ENCODE measurements at places on chromosomes 12 and 14.

DNA sequence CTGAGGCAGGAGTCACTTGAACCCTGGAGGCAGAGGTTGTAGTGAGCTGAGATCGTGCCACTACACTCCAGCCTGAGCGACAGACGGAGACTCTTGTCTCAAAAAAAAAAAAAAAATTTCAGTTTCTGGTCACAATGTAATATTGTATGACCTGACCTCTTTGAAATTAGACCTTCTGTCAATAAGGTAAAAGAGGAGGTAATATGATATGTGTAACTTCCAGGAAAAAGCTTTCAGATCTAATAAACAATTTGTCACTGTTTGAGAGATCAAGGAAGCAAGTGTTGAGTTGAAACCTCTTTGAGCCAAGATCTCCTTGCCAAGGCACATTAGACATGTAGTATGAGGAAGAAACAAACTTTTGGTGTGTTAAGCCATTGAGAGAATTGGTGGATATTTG is 101.7 kb upstream of the ATF7IP start:
- DNase-seq: no peak

- no peak for DNase-seq
These were observed 54.6 kb downstream of the ACTN1 start for GRCh38 chr14:68924186-68925158.

GRCh38 chr12:3294481-3294911 is 196.5 kb upstream of the PRMT8 start:
- no peak for DNase-seq

DNA sequence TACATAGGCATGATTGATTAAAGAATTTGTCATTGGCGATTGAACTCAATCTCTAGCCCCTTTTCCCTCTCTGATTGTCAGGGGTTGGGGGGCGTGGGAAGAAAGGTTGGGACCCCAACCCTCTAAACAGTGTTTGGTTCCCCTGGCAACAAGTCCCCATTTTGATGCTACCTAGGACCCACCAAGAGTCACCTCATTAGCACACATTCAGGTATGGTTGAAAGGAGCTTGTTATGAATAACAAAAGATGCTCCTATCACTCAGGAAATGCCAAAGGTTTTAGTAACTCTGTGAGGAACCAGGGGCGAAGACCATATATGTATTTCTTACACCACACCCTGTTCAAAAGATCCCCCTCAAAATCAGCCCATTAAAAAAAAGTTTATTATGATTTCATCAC is 14.3 kb downstream of the RNF212B start:
- DNase-seq: no peak

DNA sequence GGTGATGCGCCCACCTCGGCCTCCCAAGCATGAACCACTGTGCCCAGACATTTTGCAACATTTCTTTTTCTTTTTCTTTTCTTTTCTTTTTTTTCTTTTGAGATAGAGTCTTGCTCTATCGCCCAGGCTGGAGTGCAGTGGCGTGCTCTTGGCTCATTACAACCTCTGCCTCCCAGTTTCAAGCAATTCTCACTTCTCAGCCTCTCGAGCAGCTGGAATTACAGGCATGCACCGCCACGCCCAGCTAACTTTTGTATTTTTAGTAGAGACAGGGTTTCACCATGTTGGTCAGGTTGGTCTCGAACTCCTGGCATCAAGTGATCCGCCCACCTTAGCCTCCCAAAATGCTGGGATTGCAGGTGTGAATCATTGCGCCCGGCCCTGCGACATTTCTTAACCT is 7.6 kb upstream of the CDC42BPB start:
- DNase-seq: no peak

DNA sequence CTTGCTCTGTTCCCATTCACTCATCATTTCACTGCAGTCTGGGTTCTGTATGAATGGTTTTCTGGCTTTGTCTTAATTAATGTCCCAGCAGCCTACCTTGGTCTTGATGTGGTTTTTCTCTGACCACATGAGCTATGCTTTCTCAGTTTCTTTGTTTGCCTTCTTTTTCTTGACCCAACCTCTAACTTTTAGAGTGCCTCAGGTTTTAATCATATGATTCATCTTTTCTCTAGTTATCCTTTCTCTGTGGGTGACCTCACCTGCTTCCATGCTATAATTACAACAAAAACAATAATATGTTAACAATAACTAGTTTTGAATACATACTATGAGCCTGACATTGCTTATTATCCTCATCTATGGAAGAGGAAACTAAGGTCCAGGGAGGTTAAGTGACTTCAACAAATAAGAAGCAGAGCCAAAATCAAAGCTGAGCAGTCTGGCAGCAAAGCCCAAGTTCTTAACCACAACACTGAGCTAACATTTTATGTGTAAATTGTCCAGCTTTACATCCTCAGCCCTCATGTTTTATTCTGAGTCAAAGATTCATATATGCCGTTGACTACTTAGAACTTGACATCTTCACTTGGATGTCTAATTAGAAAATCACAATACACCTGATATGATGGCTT is 4.7 kb upstream of the EPYC start:
- DNase-seq: no peak

DNA sequence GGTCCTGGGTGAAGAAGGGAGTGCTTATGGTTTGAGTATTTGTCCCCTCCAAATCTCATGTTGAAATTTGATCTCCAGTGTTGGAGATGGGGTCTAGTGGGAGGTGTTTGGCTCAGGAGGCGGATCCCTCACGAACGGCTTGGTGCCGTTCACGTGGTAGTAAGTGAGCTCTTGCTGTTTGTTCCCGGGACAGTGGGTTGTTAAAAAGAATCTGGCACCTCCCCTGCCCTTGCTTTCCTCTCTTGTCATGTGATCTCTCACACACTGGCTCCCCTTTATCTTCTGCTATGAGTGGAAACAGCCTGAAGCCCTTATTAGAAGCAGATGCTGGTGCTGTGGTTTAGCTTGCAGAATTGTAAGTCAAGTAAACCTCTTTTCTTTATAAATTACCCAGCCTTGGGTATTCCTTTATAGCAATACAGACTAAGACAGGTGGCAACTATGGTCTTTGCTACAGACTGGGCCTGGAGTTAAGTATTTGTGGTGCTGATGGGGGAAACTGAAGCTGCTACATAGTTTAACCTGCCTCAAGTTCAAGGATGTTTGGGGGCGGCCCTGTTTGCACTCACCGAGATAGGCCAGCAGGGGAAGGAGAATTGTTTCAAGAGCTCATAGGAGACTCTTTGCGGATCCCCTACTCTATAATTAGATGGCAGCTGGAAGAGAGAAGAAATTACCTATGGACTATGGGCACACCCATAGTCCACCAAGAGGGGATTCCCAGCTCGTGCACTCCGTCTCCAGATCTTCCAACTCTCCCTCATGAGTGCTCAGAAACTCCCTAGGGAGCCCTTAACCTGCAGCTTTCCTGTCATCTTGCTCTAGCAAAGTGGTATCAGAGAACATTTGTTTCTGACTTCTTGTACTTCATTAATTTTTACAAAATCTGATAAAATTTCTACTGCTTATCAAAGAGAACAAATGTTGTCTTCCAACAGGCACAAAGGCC is 164.6 kb downstream of the SLC15A5 start:
- DNase-seq: peak; percentile 12

DNA sequence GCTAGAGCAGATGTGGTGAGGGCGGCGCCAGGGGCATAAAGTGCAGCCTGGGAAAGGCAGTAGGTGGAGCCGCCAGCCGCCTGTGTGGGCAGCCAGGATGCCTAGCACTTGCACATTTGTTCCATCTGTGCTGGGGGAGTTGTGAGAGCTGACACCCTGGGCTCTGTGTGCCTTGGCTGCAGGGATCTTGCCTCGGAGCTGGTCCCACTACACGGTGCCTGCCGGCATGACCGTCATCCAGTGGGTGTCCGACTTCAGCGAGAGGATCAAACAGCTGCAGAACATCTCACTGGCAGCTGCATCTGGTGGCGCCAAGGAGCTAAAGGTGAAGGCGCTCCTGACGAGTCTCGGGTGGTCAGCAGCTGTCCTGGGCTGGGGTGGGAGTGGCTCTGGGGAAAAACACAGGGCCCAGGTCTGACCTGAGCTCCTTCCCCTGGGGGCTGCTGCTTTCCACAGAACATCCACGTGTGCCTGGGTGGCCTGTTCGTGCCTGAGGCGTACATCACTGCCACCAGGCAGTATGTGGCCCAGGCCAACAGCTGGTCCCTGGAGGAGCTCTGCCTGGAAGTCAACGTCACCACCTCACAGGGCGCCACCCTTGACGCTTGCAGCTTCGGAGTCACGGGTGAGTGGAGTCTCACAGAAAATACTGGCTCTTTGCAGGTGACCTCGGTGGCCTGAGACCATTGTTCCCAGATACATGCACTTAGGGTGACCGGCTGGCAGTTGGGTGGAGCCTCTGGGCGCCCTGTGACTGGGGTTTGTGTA is 37.4 kb downstream of the HSP90AA1 start:
- no peak for DNase-seq
